Natural killer cell treated with Interleukin-12 subunit alpha and Interleukin-12 subunit beta and Interleukin-15 and Interleukin-18, amount 100 ng/mL, for 72 hours (primary cell): ENCODE measurements at places on chromosomes 7 and 10. TPM values are rescaled to one million over a fixed set of nuclear protein-coding genes. Genes with fewer than 3 reads are reported as not detected.

- DNase-seq = no peak
Observed at GRCh38 chr7:3670898-3671297, 369.8 kb downstream of the SDK1 start.

DNA sequence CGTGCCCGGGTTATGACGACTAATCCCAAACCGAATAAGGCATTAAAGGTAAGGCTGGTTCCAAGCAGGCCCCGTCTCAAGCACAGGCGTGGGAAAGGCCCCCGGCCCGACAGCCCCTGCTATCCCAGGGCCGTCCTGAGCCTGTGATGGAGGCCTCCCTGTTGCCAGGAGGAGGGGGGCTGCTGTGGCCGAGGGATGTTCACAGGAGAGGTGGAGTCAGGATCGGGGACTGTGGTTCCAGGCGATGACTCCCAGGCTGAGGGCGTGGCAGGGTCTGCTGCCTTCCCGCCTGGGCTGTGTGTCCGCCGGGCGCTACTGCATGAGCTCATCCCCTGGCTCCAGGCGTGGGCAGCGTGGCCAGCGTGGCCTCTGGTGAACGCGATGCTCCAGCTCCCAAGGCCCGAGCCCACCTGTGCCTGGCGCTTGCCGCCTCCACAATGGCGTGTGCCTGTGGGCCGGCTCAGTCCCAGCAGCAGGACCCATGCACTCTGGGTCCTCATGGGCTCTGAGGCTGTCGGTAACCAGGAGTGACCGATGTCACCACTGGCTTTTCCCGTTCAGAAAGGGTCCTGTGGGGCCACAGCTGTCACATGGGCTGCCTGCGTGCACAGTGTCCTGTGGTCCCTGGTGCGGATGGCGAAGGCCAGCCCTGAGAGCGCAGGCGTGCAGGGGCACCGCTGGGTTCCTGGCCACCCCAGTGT lies 8.8 kb downstream of the MAFK start:
- DNase-seq = no peak

DNA sequence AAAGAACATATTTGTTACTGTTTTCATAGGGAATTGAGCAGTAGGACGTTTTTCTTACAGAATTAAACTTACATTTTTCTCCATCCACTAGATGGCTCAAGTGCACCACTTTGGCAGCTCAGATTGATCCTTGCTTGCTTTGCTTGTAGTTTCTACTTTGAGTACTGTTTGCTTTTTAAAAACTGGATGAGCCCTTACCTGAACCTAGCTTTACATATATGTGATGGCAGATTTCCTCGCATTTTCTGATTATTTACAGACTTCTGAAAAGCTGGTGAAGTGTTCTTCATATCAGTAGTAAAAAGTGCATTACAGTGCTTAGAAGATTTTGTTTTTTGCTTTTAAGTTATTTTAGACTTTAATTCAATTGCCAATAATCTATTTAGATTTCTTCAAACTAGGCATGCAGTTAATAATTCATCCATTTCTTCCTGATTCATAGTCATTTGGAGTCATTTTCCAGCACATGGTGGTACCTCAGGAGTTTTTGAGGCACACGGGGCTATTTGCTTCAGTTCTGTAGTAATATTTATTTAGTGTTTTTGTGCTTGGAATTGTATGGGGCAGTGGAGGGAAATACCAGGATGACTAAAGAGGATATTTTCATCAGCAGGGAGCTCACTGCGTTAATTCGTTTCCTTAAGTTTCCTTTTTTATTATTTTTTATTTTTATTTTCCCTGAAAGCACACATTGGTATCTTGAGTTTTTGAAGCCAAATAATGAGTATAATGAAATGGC lies 57.3 kb downstream of the MAPK8 start:
- DNase-seq = no peak

DNA sequence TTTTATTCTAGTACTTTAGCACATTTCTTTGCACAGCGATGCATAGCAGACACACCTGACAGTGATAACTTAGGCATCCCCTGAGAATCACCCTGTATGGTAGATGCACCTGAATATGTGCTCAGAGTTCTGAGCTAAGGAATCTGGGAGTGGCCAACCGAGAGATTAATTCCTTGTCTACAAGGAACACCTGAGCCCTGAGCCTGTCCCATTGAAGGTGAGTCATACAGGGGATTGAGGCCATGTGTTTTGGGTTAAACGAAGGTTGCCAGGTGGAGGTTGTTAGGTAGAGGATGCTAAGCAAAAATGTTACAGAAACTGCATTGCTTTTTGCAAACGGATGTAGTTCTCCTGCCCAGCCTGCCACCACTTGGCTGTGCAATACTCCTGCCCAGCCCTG lies 128.9 kb downstream of the AMPH start:
- no peak for DNase-seq

DNA sequence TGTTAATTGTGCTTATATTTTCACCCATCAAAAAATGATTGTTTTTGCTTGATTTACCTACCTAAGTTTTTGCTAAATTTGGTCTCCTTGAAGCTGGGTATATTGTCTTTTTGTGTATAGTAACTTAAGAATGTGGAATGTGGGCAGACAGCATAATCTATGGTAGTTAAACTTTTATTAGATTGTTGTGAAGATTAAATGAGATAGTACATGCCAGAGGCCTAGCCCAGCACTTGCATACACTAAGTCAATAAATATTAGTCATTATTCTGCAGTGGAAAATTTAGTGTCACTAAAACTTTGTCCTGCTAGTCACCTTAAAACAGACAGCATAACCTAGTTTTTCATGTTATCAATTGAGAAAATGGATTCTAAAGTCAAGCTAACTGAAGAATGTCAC lies 19.3 kb upstream of the RPA3 start:
- DNase-seq = no peak

- no peak for DNase-seq
Observed at GRCh38 chr7:114008696-114009095, 89.9 kb upstream of the PPP1R3A start.

The BICC1 gene
- total RNA-seq = 0.26 TPM

GRCh38 chr7:99167072-99167471 lies 23.2 kb upstream of the SMURF1 start:
- DNase-seq = no peak

DNA sequence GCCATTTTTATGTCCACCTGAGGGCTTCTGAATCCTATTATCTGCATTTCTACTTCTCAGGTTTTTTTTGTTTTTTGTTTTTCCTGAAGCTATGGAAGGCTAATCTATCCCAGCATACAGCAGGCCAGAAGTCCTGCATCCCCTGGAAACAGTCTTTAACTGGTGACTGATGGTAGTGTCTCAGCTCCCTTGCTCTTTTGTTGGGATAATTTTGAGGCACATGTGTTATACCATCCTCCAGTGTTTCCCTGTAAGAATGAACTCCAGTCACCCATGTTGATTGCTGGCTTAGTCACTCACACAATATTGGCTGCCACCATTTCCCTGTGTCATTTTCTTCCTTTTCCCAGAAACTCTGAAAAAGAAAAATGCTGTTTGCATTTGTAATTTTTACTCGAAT lies 1094.0 kb upstream of the LRRN3 start:
- DNase-seq = no peak

The UNCX gene
- not detected for total RNA-seq

GRCh38 chr10:118698421-118698820 lies 56.3 kb downstream of the CACUL1 start:
- peak; percentile 60 for DNase-seq

The FOXI2 gene
- total RNA-seq = not detected

DNA sequence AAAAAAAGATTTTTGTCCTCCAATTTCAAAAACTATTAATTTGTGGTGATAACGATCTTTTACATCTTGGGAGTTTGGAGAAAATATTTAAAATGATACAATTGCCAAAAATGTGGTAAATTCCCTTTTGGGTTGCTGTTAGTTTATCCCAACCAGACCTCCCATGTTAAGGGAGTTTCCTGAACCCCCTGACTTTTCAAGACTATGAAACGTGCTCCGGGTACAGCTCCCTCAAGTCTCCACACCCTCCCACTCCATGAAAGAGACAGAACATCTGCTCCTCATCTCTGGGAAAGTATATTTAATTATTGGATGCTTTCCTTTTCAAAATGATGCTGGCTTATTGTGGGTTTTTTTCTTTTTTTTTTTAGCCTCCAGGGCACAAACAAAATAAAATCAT lies 534.6 kb upstream of the NRP1 start:
- DNase-seq = no peak

GRCh38 chr10:128605180-128605579 lies 479.0 kb upstream of the MKI67 start:
- DNase-seq = no peak

The TBX20 gene
- total RNA-seq = not detected

The NPY gene
- not detected for total RNA-seq

DNA sequence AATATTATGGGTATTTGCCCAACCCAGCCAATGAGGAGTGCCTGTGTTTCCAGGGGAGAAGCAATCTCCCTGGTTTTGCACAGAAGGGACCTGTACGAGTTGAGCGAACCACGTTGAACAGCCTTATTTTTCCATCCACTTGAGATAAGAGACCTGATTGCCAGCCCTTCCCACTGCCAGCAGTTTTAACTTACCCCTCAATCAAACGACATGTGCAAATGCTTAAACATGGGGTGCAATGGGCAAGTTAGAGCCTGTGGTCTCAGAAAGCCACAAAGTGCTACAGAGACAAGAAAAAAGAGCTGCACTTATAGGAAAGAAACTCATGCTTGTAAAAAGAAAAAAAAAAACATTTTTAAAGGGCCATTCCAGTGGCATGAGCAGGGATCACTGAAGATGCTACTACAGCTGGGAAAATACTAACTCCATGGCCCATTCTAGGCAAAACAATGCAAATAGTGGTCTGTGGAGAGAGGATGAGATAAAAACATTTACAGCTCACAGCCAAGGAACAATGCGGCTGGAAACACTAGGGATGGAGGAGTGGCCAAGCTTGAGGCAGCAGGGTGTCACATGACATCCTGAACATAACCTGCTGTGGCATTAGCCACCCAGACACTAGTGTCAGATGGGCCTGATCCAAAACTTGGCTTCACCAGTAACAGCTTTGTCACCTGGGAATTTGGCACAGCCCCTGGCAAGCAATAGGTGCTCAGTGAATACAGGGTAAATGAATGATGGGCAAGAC lies 162.8 kb downstream of the ELMO1 start:
- DNase-seq = no peak

DNA sequence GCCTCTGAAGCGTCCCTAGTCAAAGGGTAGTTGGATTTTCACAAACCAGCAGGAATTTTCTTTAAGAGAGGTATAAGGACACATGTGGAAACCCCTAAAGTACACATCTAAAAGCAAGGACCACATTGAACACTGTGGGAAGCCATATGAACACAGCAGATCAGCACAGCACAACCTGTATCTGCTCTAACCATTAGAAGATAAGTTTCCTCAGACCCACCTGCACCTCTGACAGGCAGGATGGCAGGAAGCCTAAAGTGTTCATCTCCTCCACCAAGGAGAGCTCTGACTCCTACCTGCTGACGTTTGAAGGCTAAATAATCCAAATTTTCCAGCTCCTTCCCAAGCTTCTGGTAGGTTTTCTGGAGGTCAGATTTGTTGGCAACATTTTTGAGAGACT lies 174.4 kb downstream of the CTNNA3 start:
- no peak for DNase-seq

The FAM53B gene
- total RNA-seq = 16.6 TPM
